ENCODE measurements at places on chromosomes 2 and 18.

- DNase-seq: no peak
Observed at GRCh38 chr2:240974771-240975572, 23.4 kb upstream of the SNED1 start.

GRCh38 chr2:3708576-3708975 lies 5.2 kb downstream of the DCDC2C start:
- no peak for DNase-seq

DNA sequence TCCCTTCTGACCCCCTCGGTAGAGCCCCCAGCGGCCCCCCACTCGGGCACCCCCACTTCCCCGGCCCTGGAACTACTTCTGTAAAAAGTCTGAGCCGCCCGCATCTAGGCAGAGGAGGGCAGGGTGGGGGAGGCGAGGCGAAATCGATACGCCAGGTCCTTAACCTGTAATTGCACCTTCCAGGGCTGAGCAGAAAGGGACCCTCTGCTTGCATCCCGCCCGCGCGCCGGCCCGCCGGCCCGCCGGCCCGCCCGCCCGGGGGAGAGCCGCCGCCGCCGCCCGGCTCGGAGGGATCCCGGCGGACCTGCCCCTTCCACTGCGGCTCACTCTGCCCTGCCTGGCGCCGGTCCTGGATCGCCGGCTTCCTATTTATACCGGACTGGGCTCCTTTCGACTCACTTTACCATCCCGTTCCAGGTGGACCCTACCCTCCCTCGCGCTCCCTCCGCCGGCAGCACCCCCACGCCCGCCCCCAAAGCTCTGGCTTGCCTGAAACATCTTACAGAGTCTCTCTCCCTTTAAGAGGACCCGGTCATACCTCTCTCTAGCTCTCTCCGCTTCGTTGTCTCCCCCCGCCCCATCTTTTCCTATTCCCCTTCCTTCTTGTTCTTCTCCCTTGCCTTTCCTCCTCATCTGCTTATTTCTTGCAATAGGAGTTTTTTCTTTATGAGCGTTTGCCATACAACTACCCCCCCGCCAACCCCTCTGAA lies 797 bp downstream of the KLHL14 start:
- no peak for DNase-seq

DNA sequence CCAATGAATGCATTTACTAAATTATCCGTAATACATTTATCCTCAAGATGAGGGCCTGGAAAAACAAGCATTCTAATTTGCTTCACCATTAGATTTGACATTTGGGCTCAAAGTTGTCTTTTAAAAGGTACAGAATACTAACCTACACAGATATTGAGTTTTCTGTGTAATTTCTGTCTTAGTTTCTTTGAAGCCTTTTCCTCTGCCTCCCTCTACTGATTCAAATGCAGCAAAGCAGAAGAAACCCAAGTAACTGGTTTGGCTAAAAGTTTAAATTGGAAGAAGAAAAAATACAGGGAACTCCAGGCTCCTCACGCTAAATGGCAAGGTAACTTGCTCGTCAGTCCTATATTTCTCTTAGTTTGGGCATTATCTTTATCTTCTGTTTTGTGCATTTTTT lies 53.3 kb upstream of the SLC5A7 start:
- no peak for DNase-seq

- DNase-seq: no peak
Observed at GRCh38 chr2:183081911-183082310, 3.4 kb downstream of the DUSP19 start.

DNA sequence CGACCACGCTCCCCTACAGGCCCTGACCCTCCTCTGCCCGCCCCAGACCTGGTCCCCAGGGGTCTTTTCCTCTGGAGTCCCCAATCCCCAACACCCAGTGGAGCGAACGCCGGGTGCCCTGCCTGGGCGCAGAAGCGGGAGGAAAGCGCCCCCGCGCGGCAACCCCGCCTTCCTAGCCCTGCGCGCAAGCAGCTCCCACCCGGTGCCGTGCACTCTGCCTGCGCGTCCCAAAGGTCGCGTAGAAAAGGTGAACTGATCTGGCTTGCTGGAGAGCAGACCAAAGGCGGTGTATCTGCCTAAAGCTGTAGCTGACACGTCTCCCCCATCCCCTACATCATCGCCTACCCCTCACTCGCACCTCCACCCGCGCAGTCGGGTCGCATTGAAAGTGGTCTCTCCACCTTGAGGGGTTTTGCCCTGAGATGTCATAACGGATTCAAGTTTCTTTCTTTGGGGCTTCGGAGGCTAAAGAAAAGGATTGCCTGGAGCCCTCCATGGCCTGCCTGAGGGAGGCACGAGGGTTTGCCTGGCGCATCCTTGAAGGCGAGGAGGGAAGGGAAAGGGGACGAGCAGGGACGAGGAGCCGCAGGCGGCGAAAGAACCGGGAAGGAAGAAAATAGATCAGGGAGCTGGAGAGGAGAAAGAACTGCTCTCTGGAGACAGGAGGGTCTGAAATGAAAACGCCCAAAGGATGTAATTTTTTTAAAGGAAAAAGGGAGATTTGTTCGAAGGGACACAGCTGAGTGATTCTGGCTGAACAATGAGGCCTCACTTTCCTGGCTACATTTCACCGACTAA lies 5.8 kb downstream of the GAD1 start:
- no peak for DNase-seq

GRCh38 chr2:229800997-229801754 lies 86.8 kb upstream of the DNER start:
- DNase-seq: peak; percentile 63

- DNase-seq: no peak
Observed at GRCh38 chr2:9380702-9381628, 42.4 kb downstream of the ITGB1BP1 start.

DNA sequence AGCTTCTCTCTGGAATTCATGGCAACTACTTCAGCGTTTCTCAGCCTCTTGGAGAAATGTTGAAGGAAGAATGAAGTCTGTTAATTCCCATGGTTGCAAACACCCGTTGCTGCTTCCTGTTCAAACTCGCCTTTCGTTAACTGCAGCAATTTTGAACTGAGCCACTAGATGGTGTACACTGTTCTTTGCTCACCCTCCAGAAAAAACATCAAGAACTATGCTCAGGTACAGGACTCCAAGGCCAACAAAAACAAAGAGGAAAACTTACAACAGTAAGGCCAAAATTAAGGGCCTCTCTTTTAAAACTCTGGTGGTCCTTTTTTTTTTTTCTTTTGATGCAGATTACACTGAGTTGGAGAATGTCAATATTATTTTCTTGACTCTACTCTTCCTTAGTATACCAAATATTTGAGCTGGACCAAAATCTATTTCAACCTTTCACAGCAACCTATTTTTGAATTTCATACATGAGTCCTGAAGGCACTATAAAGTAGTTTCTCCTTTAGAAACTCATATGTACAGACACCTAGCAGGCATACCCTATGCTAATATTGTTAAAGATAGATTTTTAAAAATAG lies 58.2 kb downstream of the KLHL14 start:
- DNase-seq: peak; percentile 37

DNA sequence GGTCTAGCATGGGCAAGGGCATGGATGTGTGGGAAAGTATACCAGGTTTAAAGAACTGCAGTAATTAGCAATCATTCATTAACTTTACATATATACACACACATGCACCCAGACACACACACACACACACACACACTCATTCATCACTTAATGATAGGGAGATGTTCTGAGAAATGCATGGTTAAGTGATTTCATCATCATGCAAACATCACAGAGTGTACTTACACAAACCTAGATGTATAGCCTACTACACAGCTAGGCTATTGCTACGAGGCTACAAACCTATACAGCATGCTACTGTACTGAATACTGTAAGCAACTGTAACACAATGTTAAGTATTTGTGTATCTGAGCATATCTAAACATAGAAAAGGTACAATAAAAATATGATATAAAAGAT lies 83.6 kb downstream of the COLEC12 start:
- no peak for DNase-seq

DNA sequence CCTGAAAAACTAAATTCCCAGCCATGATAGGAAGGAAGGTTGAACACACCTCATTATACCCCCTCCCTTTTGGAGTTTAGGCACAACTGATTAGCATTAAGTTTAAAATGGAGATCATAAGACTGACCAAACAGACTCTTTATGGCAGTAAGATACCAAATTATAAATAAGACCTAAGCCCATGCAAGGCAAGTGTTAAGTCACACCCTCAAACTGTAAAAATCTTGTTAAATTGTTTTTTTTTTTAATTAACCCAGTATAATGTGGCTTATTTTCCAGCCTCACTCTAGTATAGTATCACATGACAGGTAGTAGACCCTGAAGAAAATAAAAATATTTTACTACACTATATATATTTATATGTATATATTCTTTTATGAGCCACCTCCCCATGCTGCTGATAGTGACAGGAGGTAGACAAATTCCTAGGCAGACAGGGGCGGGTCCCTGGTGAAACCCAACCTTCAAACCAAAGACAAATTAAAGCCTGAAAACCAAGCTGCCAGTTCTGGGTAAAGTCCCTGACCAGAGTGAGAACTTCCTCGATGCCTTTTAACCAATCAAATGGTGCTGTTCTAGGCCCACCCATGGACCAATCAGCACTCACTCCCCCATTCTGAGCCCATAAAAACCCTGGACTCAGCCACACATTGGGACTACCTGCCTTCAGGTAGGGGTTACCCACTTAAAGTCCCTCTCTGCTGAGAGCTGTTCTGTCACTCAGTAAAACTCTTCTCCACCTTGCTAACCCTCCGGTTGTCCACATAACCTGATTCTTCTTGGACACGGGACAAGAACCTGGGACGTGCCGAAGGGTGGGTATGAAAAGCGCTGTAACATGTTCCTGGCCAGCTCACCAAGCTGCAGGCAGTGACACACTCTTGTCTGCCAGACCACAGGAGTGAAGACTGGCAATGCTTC lies 123.9 kb upstream of the B3GNT2 start:
- DNase-seq: no peak

DNA sequence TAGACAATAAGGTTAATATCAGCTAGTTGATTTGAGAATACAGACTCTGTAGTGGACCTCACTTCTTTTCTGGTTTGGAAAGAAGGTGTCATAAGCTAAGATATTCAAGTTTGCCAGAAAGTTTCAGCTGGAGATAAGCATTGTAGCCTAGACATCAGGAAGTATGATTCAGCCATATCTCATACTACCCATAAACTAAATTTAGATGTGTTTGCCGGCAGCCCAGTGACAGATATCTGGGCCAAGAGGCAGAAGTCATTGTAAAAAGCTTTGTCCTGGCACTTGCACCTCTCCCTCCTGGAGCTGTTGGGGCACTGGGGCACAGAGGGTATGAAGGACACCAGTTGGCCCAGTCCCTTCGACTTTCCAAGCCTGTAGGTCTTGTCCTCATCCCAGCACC lies 128.0 kb downstream of the EPHA4 start:
- no peak for DNase-seq

DNA sequence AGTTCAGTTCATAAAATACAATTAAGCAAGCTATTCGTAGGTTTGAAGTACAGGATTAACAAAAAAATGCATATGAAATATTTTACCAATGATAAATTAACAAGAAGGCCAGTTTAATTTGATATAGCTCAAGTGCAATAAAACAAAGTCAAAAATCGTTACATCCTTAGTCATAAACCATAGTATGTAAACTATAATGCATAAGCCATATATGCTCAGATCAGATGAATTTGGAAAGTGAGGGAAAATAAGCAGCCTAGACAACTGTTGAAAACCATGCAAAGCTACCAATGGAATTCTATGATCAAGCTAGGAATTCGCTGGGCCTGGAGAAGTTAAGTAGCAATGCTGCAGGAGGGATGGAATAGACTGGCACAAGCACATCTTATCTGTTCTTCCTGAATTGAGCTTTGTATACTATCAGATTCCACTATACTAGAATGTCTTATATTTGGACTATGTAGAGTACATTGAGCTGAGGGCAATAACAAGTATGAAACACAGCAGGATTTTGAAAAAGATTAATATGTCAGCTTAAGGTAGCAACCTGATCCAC lies 682.0 kb downstream of the IRS1 start:
- DNase-seq: no peak

DNA sequence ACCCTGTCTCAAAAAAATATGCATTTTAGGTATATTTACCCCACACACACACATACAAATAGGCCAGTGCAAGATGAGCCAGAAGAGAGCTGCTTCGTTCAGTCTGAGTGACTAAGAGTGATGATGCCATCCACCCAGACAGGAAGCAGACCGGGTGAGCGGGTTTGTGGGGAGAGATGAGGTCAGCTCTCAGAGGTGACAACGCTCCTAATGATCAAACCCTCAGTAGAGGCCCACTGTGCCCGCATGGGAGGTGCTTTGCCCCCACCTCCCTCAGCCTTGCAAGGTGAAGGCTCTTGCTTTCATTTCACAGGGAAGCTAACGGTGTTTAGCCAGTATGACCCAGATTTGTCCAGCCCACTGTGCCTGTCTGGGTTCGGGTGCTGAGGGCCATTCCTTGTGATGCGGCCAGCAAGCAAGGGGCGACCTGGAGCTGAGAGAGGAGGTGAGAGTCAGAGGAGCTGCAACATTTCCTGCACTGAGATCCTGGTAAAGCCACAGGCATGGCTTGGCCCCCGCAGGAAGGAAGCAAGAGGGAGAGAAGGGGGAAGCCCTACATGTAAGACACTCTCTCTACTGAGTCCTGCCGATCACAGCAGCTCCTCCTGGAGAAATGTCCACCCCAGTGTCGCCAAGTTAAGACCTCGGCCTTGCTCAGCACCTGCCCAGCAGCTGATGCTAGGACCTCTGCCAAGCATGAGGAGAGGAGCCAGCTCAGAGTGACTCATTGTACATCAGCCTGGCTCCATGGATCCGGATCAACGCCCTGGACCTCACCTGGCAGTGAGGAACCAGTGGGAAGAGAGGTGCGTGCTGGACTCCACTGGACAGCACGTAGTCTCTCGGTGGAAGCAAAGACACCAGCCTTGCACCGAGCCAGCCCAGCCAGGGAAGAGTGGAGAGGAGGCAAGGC lies 37.0 kb downstream of the NIFK start:
- no peak for DNase-seq

GRCh38 chr2:65214843-65215242 lies 12.8 kb upstream of the ACTR2 start:
- DNase-seq: no peak

- peak; percentile 55 for DNase-seq
Observed at GRCh38 chr2:48479915-48480314, 50.0 kb upstream of the STON1 start.

- DNase-seq: no peak
Observed at GRCh38 chr2:81644189-81644588, 1339.6 kb upstream of the LRRTM1 start.

- no peak for DNase-seq
Observed at GRCh38 chr18:67359873-67360838, 156.4 kb downstream of the DSEL start.

DNA sequence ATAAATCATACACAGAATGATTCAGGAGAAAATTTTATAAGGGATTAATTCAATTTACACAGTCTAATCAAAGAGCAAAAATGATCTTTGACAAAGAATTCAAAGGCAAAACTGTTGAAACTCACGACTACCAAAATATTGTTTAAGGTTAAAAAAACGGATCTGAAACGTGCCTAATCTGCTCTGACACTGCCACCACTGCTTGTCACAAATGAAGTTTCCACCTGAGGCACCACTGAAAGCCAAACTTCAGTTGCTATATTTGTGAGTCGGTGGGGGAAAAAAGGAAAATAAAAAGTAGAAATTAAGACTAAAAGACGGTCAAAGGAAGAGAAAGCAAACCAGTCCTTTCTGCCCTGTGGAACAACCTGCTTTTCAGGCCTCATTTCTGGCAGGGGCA lies 140.6 kb upstream of the DNMT3A start:
- no peak for DNase-seq

Measured in NCI-H1694 (cell line).